ENCODE measurements at places on chromosomes 2 and 18.

- DNase-seq = no peak
Observed at GRCh38 chr2:217588266-217588665, 414.5 kb downstream of the TNS1 start.

GRCh38 chr18:7600528-7601245 is 33.6 kb downstream of the PTPRM start:
- DNase-seq = no peak

DNA sequence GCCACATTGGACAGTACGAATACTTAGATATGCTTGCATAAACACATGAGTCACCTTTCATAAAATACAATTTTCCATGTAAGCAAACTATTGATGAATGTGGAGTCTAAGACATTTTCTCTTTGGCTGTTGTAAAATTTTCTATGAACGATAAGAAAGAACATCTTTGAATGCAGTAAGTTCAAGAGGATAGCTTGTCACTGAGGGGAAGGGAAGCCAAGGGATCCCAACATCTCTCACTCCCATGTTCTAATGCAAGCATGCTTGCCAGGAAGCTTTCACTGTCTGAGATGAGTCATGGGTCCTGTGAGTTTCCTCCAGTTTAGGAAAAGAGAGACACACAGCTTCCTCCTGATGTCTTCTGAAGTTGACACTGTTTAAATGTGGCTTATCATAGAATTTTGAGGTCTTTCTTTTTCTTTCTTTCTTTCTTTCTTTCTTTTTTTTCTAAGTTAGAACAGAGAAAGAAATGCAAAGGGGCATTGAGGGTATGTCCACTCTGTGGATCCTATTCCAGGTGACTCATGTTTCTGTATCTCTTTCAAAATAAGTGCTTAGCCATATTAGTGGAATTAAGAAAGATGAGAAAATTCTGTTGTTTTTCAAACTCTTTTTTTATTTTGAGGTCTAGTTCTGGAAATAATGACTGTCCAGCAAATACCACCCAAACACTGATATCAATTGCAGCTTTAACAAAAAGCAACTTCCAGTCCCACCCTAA is 146.6 kb downstream of the RDH14 start:
- DNase-seq = peak; percentile 81

GRCh38 chr2:47346107-47346506 is 56.8 kb upstream of the MSH2 start:
- no peak for DNase-seq

- DNase-seq = no peak
Observed at GRCh38 chr2:219868635-219869034, 241.2 kb downstream of the SLC4A3 start.

GRCh38 chr2:3022841-3023372 is 354.7 kb downstream of the EIPR1 start:
- DNase-seq = no peak

- DNase-seq = no peak
Observed at GRCh38 chr2:43880952-43881351, 42.2 kb downstream of the ABCG8 start.

GRCh38 chr2:47771211-47771610 is 11.7 kb upstream of the MSH6 start:
- DNase-seq = peak; percentile 90

DNA sequence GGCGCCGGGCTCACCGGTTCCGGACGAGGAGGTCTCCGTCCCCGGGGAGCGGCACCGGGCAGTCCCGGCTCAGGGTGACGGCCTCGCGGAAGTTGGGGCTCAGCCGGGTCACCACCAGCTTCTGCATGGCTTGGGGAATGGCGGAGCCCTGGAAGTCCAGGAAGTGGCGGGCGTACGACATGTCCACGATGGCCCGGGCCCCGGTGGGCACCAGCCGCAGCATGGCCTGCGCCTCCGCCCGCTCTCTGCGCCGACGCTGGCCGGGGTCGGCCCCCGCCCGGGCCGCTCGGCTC is 157 bp downstream of the PTGR3 start:
- DNase-seq = no peak

DNA sequence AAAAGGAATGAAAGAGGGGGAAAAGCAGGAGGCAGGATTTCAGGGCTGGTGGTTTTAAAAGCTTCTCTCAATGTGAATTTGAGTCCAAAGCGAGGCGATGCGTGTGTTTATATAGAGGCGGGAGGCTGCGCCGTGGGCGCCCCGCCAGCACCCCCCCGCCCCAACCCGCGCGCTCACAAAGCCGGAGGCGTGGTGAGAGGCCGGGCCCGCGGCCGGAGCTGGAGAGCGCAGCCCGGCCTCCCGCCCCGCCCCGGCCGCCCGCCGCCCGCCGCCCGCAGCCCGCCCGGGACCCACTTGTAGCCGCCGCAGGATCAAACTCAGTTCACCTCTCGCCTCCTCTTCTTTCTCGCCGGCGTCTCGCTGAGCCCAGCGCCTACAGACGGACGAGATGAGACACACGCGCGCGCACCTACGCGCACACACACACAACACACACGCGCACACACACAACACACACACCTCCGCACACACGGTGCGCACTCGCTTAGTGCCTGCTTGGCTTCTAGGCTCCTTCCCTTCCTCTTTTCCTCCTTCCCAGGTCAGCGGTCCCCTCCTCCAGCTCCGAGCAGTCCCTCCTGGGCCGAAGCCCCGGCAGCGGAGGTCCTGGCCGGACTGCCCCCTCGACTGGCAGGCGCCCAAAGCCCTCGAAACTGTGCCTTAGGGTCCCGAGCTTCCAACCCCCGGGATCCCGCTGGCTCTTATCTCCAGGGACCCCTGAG is 1.3 kb upstream of the CYP26B1 start:
- peak; percentile 22 for DNase-seq

DNA sequence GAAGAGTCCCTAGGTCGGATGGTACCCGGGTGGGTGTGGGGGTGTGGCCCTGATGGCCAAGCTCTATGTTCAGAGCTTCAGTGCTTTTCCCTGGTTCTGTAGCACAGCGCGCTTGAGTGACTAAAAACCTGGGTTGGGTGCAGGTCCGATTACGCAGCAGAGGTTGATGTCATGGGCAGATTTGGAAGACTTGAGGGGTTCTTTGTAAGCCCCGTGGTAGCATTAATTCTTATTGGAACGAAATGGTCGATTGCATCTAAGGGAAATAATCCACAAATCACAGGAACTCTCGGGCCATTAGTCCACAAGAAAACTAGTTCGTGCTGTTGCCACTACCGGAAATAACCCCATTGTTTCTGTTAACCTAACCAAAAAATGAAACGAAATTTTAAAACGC is 9.0 kb downstream of the HOXD8 start:
- no peak for DNase-seq

DNA sequence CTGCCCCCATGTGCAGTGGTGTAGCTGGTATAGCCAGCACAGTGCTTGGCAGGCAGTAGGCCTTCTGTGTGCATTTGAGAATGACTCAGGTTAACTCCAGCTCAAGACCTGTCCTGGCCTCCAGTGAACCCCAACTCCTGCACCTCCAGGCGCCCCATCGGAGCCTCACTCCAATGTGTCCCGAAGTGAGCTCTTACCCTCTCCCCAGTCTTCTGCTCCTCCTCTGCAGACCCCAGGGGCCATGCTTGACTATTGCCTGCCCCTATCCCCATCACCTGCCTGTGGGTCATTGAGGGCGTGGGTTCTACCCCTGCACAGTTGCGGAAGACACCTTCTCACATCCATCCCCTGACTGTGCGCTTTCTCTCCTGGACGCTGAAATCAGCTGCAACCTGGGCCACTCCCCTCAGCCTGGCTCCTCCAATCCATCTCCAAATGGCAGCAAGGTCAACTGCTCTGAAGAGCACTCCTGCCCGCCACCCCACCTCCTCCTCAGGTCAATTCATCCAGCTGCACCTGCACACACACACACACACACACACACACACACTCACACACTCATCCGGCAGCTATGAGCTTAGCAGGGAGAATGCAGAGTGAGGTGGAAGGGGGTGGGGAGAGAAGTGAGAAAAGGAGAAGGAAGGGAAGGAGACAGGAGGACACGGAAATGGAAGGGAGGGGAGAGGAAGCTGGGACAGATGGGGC is 130.3 kb upstream of the GLI2 start:
- no peak for DNase-seq

GRCh38 chr2:207953354-207953753 is 72.0 kb downstream of the PLEKHM3 start:
- DNase-seq = no peak

DNA sequence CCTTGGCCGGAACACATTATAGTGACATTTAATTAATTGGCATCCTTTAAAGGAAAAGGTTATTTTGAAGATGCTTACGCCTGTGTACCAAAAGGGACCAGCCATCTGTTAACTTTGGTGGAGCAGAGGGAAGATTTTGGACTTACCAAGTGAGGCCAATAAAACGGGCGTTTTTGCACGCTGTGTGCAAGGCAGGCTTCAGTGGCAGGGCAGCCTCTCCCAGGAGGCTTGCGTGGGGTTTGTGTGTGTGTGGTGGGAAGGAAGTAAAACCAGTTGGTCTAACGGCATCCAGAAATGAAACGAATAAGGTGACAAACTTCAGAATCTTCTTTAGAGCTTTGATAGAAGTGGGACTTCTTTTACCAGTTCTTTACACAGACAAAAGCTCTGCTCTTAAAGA is 191.7 kb downstream of the PRKCE start:
- DNase-seq = no peak

DNA sequence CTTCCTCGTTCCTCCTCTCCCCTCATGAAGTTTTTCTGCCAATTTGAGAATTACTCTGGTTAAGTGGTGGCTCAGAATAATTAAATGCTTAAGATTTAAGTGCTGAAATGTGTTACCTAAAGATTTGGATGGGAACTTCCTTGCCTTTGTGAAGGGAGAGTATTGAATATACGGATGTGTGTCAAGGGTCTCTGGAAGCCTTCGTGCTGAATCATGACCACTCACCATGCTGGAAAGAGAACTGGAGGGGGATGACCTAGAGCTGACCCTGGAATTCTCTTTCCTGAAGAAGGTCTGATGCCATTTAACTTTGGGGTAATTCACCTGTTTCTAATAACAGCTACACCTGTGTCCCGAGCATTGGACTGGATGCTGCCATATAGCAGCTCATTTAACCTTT is 2.2 kb downstream of the MOCOS start:
- no peak for DNase-seq

GRCh38 chr2:127479219-127479825 is 47.0 kb downstream of the IWS1 start:
- DNase-seq = no peak

GRCh38 chr18:48581206-48581605 is 42.4 kb downstream of the CTIF start:
- no peak for DNase-seq

DNA sequence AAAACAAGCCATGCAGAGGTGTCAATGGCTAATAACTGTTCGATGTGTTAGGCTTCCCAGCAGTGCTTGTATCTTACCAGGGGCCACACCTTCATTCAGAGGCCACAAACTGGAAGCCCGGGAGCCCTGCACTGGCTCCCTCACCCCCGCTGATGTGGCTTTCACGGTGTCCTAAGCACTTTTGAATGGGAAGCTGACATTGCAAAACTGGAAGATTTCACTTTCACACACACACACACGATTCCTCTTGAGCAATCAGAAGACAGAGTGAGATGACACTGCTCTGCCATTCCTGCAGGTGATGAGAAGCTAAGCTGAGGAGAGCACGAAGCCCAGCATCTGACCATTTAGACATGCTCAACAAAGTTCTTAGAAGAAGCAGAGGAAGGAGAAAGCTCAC is 8.6 kb upstream of the ZNF407 start:
- DNase-seq = no peak

GRCh38 chr2:171723716-171724683 is 36.7 kb downstream of the DYNC1I2 start:
- DNase-seq = no peak

DNA sequence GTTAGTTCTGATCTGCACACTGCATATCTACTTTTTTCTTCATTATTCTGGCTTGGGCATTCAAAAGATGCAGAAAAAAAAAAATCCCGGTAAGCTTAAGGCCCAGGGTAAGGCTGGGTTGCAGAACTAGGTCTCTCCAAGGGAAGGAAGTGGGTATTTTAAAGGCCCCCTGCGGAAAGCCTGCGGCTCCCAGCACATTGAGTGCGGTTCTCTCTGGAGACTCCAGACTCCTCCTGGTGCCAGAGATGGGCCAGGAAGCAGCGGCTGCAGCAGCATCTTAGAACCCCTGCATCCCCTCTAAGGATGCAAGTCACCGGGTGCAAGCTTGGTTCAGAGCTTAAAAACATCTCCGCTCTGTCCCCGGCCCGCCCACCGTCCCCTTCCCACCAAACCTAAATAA is 49.5 kb downstream of the TGIF1 start:
- DNase-seq = no peak
